ENCODE measurements at places on chromosomes 1 and 21.

DNA sequence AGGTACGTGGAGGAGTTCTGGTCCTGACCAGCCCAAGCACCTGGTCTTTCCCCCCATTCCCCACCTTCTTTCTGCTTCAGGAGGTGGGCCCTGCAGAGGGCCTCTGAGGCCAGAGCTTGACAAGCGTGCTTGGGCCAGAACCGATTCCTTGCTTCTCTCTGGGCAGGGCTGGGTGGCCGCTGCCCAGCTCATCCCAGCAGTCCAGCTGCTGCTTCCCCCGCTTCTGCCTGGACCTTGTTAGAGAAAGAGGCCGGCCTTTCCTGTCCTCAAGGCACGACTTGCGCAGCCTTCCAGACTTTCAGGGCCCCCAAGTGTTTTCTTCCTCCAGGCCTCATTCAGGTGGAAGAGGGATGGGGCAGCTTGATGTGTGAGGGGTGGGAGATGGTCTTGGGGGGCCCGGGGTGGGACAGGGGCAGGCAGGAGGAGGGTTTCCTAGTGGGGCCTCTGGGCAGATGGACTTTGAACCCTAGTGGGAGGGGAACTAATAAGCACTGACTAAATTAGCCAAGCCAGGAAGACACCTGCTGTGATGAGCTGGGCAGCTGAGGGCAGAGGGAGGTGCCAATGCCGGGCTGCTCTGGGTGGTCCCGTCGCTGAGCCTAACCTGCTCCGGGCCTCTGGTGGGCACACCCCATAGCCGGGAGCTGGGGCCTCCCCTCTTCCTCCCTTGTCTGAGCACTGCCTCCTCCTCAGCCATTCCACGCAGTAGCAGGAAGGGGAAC is 36.5 kb downstream of the ARHGEF10L start:
- no peak for DNase-seq

GRCh38 chr21:42657676-42658319 is 4.4 kb downstream of the PDE9A start:
- DNase-seq = no peak

- no peak for DNase-seq
Measured at GRCh38 chr1:224718470-224719053, 102.4 kb downstream of the CNIH3 start.

DNA sequence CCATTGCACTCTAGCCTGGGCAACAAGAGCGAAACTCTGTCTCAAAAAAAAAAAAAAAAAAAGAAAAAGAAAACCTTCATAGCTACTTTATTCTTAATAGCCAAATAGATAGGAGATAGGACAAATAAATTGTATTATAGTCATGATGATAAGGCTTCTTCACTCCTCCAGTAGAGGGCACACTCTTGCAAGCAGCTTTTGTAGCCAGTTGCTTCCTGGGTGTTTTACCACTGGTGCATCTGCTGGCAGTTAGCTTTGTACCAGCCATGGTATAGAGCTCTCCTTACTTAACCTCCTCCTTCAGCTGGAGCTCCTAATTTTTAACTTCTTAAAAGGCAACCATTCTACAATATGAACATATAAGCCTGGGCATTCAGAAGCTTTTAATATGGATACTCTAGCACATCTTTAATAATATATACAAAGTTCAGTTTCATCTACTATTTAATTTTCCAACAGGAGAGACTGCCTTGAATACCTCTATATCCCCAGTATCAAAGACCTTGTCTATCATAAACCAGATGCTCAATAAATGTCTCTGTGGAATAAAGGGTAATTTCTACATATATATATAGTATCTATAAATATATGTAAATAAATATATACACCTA is 35.8 kb downstream of the EVI5 start:
- no peak for DNase-seq

GRCh38 chr1:157626099-157626498 is 28.2 kb upstream of the FCRL4 start:
- no peak for DNase-seq

GRCh38 chr1:152165286-152166077 is 6.5 kb upstream of the RPTN start:
- no peak for DNase-seq

- no peak for DNase-seq
Measured at GRCh38 chr1:42691157-42691498, 8.9 kb downstream of the YBX1 start.

DNA sequence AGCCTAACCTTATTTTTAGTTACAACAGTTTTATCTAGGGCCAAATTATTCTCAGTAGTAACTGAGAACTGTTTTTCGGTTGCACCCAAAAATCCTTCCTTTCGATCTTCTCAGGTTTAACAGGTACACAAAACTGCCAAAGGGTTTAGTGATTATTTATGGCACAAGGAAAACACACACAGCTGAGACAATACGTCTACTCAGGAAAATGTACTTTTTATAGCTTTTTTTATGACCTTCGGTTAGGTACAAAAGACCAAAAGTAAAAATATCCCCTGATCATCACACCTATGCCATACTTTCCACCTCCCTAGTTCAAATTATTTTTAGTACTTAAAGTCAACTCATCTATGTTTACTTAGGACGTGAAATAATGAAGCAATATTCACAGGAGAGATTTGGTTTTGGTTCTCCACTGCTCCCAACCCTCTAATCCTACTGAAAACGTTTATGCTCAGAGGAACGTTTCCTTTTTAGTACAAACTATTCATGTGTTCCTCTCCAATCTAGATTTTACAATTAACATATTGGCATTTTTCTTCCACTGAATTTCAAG is 48.7 kb downstream of the TTLL7 start:
- no peak for DNase-seq

DNA sequence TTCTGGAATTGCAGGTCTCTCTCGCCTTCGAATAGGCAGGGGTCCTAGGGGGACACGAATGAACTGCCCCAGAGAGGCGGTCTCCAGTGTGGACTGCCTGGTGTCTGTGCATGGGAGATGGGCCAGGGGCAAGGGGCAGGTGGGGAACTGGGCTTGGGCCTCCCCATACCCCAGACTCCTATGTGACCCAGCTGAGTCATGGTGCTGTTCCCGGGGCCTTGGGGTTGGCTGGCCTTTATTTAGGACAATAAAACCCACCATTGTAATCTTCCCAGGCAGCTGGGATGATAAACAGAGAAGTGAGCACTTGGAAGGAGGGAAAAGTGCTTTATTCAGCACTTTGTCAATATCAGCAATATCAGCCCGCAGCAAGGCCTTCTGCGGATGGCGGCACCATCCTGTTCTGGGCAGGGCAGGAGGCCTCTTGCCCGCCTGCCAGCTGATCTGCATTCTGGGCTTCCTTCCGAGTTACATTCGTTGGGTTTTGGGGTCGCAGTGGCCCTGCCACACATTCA is 209.0 kb upstream of the TMEM51 start:
- no peak for DNase-seq

- DNase-seq = no peak
Measured at GRCh38 chr21:35682904-35683549, 377.3 kb downstream of the SETD4 start.

Measured in activated naive CD4-positive, alpha-beta T cell treated with anti-CD3 and anti-CD28 coated beads, Interleukin-2, amount 50 U/mL, for 72 hours (primary cell).